ENCODE measurements at places on chromosomes 5 and 9.
A peak's percentile ranks its signal among the peaks of the same experiment; 100 is the strongest.

GRCh38 chr5:175609526-175609925 lies 48.3 kb upstream of the HRH2 start:
- no peak for DNase-seq

GRCh38 chr5:171379961-171380360 lies 7.7 kb upstream of the NPM1 start:
- DNase-seq, result no peak

DNA sequence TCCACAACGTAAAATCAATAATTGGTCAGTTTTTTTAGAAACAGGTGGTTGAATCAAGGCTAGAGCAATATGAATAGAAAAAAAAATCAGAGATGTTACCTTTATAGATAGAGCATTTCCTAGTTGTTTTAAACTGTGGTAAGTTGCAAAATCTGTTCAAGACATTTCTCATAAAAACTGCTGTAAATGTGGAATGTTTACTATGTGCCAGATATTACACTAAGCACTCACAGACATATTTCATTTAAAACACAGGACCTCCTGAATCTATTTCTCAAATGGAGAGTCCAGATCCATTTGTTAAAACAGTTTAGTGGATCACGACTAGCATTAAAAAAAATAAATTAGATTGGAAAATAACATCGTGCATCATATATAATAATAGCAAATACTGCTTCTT lies 570.0 kb upstream of the ZNF608 start:
- no peak for DNase-seq

GRCh38 chr5:128681764-128682592 lies 143.9 kb upstream of the FBN2 start:
- no peak for DNase-seq

GRCh38 chr9:130343445-130343918 lies 77.9 kb downstream of the HMCN2 start:
- no peak for DNase-seq

DNA sequence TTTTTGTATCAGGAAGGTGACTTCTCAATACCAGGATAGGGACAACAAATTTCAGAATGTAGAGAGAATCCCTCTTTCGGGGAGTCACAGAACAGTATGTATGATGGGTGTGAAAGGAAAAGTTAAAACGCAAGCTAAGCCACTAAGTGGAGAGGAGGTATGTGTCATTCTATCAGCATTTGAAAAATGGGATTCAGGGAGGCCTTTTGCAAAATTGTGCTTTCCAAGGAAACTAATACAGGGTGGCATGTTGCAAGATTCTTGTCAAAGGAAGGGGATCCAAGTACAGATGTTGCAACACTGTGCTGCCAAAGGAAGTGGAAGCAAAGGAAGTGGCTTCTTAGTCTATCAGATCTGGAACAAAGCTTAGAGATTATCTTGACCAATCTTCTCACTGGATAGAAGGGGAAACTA lies 12.6 kb upstream of the TNIP1 start:
- peak; percentile 98 for DNase-seq

DNA sequence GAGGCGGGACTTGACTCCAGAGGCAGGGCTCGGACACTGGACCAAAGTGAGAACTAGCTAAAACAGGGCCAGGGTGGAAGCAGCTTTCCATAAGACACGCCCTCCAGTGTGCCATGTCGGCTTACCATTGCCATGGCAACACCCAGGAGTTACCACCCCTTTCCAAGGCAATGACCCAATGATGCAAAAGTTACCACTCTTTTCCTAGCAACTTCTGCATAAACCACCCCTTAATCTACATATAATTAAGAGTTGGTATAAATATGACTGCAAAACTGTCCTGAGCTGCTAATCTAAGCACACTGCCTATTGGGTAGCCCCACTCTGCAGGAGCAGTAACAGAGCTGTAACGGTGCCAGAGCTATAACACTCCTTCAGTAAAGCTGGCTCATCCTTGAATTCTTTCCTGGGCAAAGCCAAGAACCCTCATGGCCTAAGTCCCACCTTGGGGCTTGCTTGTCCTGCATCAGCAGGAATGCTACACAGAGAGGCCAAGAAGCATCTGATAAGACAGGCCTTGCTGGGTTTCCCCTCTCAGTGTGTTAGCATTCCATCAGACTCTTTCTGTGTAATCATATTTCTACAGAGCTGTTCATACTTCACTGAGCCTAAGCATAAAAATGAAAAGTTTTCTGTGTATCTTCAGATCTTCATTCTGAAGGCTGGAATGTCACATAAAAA lies 262.7 kb upstream of the KLF9 start:
- no peak for DNase-seq

DNA sequence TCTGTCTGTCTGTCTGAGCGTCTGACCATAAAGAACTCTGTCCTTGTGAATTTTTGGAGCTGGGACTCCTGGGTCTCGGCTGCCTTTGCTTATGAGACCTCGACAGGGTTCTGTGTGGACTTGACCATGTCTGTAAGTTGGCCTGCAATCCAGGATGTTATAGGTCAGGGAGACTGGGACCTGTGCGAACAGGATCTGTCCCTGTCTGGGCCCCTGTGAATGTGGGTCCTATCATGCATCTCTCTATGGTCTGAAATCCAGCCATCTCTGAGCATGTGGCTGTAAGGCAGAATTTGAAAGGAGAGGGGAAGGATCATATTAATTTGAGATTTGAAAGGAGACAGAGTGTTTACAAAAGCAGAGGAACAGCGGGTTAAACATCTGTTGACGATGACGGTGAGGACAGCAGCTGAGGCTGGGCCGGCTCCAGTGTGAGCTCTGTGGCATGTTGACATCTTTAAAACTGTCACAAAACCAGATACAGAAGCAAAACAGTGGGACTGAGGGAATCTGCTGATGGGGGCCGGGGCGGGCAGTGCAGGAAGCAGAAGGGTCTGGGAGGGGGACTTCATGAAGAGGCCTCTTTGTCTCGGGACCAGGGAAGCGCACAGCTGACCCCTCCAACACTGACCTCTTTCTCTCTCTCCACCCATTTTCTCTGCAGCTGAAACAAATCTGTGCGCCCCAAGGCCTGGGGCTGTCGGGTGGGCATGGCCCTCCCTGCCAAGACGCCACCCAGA lies 19.1 kb upstream of the MVB12B start:
- DNase-seq, result no peak

GRCh38 chr9:106622164-106622487 lies 240.8 kb upstream of the ZNF462 start:
- no peak for DNase-seq

DNA sequence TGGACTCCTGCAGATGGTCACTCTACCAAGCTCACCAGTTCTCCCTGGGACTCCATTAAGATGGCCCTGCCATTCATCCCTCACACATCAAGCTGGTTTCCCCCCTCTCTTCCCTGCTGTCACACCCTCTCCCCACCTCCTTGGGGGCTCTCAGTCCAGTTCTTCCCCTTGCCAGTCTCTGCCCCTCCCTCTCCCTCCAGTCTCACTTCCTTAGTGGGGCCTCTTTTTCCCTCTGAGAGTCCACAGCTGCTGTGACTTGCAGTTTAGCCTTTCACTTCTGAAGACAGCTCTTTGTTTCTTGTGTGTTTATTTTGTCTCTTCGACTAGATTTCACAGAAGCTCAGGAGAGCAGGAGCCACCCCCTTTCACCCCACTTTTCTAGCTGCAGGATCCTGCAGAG lies 10.5 kb downstream of the DOCK2 start:
- peak; percentile 72 for DNase-seq

- DNase-seq, result no peak
Observed at GRCh38 chr9:86843206-86843605, 104.1 kb downstream of the GAS1 start.

DNA sequence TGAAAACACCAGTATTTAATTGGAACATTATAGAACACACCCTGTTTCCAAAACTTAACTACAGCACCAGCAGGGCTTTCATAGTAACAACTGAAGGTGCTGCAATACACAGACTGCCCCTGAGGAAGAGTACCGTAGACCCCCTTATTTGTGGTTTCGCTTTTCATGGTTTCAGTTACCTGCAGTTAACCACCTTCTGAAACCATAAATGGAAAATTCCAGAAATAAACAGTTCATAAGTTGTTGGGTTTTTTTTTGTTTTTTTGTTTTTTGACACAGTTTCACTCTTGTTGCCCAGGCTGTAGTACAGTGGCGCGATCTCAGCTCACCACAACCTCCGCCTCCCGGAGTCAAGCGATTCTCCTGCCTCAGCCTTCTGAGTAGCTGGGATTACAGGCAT lies 9.5 kb upstream of the GLDC start:
- no peak for DNase-seq

DNA sequence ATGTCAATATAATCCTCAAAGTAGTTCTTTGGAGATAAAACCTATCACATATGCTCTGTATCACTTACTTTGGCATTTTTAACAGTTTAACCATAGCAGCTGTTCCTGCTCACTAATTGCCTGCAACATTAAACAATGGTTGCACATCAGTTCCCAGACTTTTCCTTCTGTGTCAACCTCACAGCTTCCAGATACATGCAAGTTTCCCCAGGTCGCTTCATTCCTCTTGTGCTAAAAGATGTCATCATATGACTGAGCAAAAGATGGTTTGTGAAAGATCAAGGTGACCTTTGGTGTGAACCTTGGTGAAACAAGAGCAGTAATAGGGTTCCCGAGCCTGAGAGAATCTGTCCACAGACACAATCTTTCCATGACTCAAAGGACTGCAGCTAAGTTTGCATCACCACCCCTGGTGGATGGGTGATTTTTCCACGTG lies 500.4 kb upstream of the PAPPA start:
- no peak for DNase-seq

DNA sequence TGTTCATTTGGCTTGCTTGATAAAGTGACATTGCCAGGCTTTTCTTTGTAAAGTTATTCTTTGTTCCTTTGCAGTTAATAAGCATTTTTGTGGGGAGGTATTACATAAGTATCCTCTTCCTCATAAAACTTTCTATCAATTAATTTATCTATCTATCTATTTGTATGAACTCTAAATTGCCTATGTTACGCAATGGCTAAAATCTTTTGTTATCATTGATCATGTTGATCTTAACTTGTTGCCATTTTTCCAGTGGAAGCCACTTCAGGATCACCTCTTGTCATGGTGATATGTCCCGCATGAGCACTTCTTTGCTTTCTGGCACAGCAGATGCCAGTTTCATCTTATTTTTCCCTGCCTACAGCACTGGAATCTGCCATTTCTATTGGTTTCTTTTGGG lies 436.7 kb upstream of the KIF2A start:
- DNase-seq, result no peak

GRCh38 chr9:35689542-35690293 lies at the start of gene TPM2:
Gene TPM2 (minus strand): TSS chr9:35689925. CDS start chr9:35689817, 108 bp downstream.
- DNase-seq, result no peak

DNA sequence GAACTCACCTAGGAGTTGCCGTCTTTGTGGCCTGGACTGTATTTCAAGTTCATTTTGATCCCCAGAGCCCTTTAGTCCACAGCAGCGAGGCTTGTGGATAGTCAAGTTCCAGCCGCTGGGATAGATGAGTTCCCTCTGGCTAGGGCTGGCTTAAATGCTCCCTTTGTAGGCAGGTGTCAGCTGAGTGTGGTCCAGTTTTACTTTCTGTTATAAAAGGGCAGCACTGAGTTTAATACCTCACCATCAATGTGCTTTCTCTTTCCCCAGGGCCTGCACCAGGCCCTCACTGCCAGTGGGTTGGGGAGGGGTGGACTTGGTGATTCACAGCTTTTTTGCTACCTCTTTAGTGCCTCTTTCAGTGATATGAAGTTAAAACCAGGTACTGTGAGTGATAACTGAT lies 188.2 kb downstream of the SLCO4C1 start:
- DNase-seq, result no peak

GRCh38 chr9:96875461-96876142 lies 21.3 kb upstream of the ZNF782 start:
- DNase-seq, result peak; percentile 19
